Epithelial cell of proximal tubule (primary cell): ENCODE measurements at places on chromosomes 2 and 18. TPM values are rescaled to one million over a fixed set of nuclear protein-coding genes. Genes with fewer than 3 reads are reported as not detected.
A peak's percentile ranks its signal among the peaks of the same experiment; 100 is the strongest.

The SKA1 gene
- 23.9 and 34.2 TPM in 2 replicates for total RNA-seq

The TRABD2A gene
- 0.58 and 1.5 TPM in 2 replicates for total RNA-seq

The MYCN gene
- 0.51 and 3.0 TPM in 2 replicates for total RNA-seq

The MEMO1 gene
- total RNA-seq: 26.9 and 66.3 TPM in 2 replicates

The MROH2A gene
- not detected in 2 replicates for total RNA-seq

DNA sequence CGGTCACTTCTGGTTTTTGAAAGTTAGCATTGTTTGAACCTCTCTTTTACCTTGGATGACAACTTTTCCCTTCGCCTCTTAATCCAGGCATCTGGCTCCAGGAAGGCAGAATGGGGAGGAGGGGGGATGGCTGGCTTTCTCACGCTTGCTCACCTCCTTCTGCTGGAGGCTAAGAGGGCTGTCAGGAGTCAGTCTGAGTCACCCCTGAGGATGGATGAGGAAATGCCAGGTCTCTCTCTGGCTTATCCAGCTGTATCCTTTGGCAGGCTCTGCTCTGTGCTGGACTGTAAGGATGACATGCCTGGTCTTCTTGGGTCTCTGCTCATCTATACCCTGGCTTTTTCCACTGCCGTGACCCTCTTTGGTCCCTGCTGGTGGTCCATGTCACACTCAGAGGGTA, 142.9 kb upstream of the GYPC start:
- no peak for DNase-seq

- DNase-seq: no peak
Measured at GRCh38 chr2:70891572-70892357, 43.9 kb upstream of the ATP6V1B1 start.

- peak; percentile 36 for DNase-seq
Measured at GRCh38 chr18:32714571-32715148, 58.2 kb downstream of the KLHL14 start.

- DNase-seq: no peak
Measured at GRCh38 chr2:134052173-134052572, 201.7 kb upstream of the MGAT5 start.
